Hematopoietic multipotent progenitor cell (in vitro differentiated cells): ENCODE measurements at places on chromosomes 3 and 15.
A peak's percentile ranks its signal among the peaks of the same experiment; 100 is the strongest.

DNA sequence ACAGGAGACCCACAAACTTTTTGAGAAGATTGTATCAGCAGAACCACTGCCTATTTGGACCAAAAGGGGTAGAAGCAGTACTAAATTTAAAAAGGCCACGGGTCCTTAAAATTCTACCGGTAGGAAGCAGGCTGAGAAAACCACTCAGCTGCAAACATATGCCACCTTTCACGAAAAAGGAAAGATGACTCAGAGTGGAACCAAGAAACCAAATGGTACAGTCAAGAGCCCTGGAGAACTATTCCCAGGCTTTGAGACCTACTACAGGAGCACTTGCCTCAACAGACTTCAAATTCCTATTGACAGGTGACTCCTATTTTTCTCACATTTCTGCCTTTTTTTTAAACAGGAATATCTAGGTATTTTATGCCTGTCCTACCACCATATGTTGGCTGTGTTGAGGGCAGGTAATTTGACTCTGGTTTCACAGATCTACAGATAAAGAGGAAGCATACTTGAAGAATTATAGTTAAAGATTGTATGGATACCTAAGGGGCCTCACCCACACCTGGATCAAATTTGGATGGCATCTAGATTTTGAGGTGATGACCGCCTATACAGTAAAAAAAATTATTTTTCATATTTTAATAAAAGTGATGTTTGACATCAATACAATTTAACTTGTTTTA lies 10.1 kb downstream of the GOLIM4 start:
- no peak for DNase-seq

DNA sequence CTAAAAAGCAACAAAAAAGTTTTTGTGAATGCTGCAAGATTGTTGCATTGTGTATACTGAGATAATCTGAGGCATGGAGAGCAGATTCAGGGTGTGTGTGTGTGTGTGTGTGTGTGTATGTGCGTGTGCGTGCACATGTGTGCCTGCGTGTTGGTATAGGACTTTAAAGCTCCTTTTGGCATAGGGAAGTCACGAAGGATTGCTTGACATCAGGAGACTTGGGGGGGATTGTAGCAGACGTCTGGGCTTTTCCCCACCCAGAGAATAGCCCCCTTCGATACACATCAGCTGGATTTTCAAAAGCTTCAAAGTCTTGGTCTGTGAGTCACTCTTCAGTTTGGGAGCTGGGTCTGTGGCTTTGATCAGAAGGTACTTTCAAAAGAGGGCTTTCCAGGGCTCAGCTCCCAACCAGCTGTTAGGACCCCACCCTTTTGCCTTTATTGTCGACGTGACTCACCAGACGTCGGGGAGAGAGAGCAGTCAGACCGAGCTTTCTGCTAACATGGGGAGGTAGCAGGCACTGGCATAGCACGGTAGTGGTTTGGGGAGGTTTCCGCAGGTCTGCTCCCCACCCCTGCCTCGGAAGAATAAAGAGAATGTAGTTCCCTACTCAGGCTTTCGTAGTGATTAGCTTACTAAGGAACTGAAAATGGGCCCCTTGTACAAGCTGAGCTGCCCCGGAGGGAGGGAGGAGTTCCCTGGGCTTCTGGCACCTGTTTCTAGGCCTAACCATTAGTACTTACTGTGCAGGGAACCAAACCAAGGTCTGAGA lies 4.7 kb downstream of the BHLHE40 start:
- peak; percentile 82 for DNase-seq

DNA sequence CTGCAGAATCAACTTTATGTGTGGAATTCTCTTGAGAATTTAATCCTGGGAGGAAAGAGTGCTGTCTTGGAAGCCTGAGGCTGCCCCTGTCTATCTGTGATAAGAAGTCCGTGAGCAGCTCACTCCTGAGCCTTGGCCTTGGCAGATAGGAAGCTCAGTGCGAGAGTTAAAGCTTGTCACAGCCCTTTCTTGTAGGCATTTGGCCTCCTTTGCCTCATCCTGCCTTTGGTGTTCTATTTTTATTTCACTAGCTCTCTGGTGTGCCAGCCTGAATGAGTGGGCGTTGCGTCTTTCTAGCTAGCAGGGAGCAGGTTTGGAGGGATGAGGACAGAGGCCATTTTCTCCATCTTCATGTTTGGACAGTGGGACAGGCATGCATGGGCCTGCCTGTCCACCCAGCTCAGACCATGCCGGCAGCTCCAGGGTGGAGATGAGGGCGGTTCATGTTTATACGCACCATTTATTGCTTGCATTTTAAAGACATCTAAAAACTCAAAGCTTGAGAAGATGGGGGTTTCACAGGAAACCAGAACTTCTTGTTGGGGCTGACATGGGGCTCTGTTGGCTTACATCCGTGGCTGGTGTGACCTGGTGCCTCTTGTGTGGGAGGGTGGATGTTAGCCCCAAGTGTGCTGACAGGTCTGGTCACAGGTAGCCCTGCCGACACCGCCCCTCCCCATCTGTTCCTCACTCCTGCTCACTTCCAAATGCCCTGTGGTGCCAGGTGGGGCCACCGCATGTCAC lies 29.8 kb downstream of the IRAK2 start:
- no peak for DNase-seq

- no peak for DNase-seq
These were observed 47.5 kb upstream of the SI start for GRCh38 chr3:165125836-165126235.
